Thyroid gland (tissue), 4 donors: ENCODE measurements at places on chromosomes 7 and 10. TPM values are rescaled to one million over a fixed set of nuclear protein-coding genes. Genes with fewer than 3 reads are reported as not detected.

DNA sequence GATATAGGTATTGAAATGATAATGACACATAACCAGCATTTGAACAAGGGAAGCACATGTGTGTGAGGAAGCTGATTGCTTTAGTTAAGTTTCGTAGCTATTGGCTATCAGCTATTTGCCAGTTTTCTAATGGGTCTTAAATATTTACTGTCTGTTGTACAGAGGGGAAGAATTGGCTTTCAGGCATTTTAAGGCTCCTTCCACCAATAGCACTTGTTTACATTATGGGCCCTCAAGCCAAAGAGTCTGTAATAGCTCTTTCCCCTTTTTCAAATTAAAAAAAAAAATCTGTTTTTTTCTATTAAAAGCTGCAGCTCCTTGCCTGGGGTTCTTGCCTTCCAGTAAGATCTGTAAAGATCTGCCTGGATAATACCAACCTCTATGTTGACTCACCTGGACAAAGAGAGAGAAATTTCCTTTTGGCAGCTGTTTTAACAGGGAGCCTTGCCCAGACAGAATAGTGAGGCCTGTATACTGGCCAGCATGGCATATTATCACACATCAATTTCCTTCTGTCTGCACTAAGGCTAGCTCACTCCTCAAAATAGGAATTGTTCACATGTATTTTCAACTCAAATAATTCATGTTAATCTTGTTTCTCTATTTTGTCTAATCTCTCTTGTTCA lies 104.7 kb upstream of the LRGUK start:
- H3K27me3 ChIP-seq: no peaks in the 10 kb centered on the region
- H3K27ac ChIP-seq: no peak overlapping the region
- no peak overlapping the region for H3K4me3 ChIP-seq
- H3K4me1 ChIP-seq: peaks cover 7% of the 10 kb centered on the region
- DNase-seq: no peak

DNA sequence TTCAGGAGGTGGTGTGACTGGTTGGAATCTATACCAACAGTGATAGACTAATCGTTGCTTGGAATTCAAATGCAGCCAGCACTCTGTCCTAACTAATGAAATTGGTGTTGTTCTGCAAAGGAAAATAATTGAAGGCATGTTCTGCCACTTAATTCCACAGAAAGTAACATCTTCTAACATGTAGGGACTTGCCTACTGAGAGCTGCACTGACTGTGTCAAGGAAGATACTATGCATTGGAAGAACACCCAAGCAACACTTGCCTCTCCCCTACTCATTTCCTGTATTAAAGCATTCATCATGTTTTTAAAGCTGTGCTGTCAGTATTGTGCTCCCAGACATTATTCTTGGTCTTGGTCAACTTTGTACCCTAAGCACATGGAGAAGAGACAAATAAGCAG lies 2.7 kb upstream of the CYP3A7 start:
- no peak for DNase-seq
- H3K4me1 ChIP-seq: no peaks in the 10 kb centered on the region
- no peak overlapping the region for H3K4me3 ChIP-seq
- no peaks in the 10 kb centered on the region for H3K36me3 ChIP-seq
- no peak overlapping the region for H3K27ac ChIP-seq

GRCh38 chr10:74208997-74209396 lies 58.0 kb downstream of the ADK start:
- H3K36me3 ChIP-seq: no peaks in the 10 kb centered on the region
- H3K4me1 ChIP-seq: peaks cover 6% of the 10 kb centered on the region
- H3K27me3 ChIP-seq: no peaks in the 10 kb centered on the region
- H3K4me3 ChIP-seq: no peak overlapping the region
- no peak overlapping the region for H3K27ac ChIP-seq

DNA sequence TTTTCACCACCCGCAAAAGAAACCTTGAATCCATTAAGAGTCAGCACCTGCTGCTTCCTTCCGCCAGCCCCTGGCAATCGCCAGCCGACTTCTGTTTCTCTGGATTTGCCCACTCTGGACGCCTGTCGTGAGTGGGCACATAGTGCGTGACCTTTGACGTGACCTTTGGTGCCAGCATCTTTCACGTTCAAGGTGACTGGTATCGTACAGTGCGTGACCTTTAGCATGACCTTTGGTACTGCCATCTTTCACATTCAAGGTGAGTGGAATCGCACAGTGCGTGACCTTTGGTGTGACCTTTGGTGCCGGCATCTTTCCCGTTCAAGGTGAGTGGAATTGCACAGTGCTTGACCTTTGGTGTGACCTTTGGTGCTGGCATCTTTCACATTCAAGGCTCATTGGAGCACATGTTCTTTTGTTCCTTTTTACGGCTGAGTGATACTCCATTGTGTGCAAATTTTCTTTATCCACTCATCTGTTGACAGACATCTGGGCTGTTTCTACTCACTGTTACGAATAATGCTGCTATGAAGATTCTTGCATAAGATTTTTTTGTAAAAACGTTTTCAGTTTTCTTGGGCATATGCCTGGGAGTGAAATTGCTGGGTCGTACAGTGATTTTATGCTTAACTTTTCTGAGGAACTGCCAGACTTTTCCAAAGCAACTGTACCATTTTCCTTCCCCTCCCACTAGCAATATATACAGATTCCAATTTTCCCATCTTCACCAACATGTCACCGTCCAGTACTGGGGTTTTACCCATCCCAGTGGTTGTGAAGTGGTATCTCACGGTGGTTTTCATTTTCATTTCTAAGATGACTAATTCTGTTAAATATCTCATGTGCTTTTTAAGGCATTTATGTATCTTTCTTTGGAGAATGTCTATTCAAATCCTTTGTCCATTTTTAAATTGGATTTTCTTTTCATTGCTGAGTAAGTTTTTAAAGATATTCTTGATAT lies 145.3 kb downstream of the DIP2C start:
- peaks cover 33% of the 10 kb centered on the region for H3K4me1 ChIP-seq
- H3K27ac ChIP-seq: no peak overlapping the region
- H3K4me3 ChIP-seq: no peak overlapping the region
- H3K27me3 ChIP-seq: no peaks in the 10 kb centered on the region

DNA sequence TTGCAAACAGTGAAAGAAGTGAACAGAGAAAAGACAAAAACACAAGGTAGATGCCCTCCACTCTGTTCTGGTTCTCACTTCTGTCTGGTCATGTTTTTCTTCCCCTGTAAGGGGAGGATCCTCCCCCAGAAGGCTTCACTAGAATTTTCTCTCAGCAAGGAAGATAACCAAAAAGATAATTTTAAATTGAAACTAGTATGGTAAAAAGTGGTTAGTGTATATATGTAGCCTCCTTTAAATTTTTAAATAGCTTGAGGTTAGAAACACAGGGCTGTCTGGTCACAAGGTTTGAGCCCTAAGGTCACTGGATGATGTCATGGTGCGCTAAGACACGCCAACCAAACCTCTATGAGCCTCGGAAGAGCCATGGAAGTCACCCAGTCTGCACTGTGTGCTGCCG lies 5.6 kb upstream of the PKD1L1 start:
- H3K4me3 ChIP-seq: no peak overlapping the region
- peaks cover 8% of the 10 kb centered on the region for H3K36me3 ChIP-seq
- H3K27ac ChIP-seq: no peak overlapping the region
- DNase-seq: no peak
- H3K4me1 ChIP-seq: no peaks in the 10 kb centered on the region
- no peaks in the 10 kb centered on the region for H3K27me3 ChIP-seq

The UPK3B gene
- 1.1 TPM for total RNA-seq

The FBXL13 gene
- 4.5 TPM for total RNA-seq

The ADIRF gene
- 208 TPM for total RNA-seq
